ENCODE measurements at places on chromosomes 12 and 14. TPM values are rescaled to one million over a fixed set of nuclear protein-coding genes. Genes with fewer than 3 reads are reported as not detected.
A peak's percentile ranks its signal among the peaks of the same experiment; 100 is the strongest.

DNA sequence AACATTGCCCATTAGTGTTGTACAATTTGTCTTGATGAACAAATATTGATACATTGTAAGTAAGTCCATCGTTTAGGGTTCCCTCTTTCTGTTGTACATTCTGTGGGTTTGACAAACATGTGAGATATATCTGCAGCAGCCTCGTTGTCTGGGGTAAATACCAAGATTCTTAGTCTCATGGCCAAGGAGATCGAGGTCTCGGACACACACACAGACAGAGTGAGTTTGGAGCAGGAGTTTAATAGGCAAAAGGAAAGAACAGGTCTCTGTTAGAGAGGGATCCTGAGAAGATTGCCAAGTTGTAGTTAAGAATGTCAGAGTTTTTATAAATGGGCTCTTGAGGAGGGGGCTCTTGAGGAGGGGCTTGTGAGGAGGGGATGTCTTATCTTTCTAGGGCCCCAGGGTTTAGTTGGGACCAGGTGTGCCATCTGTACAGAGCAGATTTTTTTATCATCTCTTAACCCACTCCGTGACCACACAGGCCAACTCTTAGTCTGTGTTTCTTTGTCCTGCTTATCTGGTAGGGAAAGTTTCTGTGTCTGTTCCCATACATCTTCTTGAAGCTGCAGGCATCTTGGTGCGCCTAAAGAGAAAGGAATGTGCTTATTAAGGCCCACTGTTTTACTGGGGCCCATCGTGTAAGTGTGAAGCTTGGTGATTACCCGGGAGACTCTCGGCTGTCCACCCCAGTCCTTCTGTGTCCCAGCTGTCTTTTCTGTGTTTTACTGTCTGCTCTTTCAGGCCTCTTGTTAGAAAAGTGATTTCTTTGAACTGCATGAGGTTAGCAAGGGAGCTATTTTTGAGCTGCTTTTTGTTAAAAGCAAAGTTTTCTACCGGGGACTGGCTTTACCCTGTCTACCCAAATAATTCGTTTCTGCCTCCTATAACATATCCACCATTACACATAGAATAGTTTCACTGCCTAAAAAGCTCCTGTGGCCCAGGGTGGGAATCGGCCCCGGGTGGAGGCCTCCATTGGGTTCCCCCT is 22.4 kb upstream of the CLEC2D start:
- DNase-seq, result peak; percentile 7

GRCh38 chr14:61132336-61132735 is 148.8 kb downstream of the TMEM30B start:
- no peak for DNase-seq

DNA sequence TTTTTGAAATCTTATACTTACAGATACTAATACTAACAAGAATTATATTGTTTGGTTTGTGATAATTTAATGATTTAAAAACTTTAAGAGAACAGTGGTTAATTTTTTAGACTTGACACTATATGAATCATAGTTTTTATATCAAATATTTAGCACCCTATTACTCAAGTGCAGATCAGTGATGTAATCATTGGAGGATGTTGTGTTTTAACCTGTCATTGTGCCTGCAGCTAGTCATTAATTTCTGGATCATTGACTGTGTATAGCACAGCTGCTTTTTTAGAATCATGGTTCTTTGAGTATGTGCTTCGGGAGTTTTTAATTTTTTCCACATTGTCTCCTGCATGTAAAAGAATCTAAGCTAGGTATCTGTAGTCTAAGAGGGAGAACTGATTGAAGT is 17.3 kb downstream of the ARID4A start:
- DNase-seq, result peak; percentile 6

DNA sequence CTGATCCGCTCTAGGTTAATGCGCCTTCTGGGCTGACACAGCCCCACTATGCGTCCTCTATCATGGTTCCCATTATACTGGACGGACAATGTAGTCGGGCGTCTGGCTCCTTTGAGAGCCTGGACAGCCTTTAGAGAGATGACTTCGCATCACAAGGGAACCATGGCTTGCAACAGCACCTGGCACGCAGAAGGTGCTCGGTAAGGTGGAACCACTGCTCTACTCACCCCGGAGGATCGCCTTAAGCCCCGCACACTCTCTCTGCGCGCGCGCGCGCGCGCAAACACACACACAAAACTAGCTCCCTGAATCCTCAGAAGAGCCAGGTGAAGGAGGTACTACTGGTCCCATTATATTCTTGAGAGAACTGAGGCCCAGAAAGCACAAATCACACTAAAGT is 7.1 kb downstream of the MAP3K12 start:
- DNase-seq, result no peak

DNA sequence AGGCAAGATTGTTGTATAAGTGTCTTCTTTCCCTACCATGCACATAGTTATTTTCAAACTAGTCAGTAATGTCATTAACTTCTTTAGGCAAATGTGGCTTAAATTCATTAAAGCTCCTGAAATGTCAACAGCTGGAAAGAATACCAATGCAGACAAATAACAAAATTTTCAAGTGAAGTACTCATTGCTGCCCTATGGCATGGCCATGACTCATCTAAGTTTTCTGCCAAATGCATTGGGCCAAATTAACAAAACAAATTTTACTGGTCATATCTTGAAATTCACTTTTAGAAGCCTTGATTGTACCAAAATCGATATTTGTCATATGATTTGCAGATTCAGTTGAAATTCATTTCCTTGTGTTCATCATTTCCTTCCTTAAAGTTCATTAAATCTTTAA is 915.9 kb downstream of the SLC6A15 start:
- no peak for DNase-seq

- DNase-seq, result peak; percentile 9
These were observed 85.9 kb downstream of the PAX9 start for GRCh38 chr14:36747411-36748184.

GRCh38 chr14:72608391-72609204 is 285.3 kb downstream of the DPF3 start:
- DNase-seq, result no peak

- DNase-seq, result peak; percentile 15
These were observed 725 bp downstream of the CHPT1 start for GRCh38 chr12:101697930-101698799.

DNA sequence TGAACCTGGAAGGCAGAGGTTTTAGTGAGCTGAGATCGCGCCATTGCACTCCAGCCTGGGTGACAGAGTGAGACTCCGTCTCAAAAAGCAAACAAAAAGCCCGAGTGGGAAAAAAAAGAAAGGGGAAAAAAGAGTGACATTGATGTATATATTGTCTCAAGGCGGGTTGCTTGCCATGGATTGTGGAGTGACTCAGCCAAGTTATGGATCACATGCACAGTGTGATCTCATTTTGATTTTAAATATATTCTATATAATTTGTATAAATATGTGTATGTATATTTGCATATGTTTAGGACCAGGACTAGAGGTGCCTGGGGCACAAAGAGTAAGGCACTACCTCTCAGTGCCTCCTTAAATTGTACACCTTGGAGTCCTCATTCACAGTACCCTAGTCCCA is 116.2 kb upstream of the RASSF8 start:
- DNase-seq, result no peak

- no peak for DNase-seq
These were observed 6.0 kb downstream of the PLD4 start for GRCh38 chr14:104930526-104931303.

SLC48A1 gene
- total RNA-seq, result 10.1 TPM

SLC5A8 gene
- total RNA-seq, result under 0.01 TPM

NOVA1 gene
- not detected for total RNA-seq

HHIPL1 gene
- total RNA-seq, result 0.79 TPM

DLK1 gene
- total RNA-seq, result not detected

MYH6 gene
- total RNA-seq, result not detected

SOAT2 gene
- total RNA-seq, result not detected

Data from lung microvascular endothelial cell (primary cell).